Fibroblast of the aortic adventitia (primary cell): ENCODE measurements at places on chromosomes 3 and 15. TPM values are rescaled to one million over a fixed set of nuclear protein-coding genes. Genes with fewer than 3 reads are reported as not detected.
A peak's percentile ranks its signal among the peaks of the same experiment; 100 is the strongest.

- no peak for DNase-seq
Measured at GRCh38 chr15:32903591-32904290, 185.9 kb downstream of the GREM1 start.

GRCh38 chr3:195260280-195260905, 10.6 kb downstream of the XXYLT1 start:
- no peak for DNase-seq

- peak; percentile 93 for DNase-seq
Measured at GRCh38 chr3:188421151-188421821, 267.3 kb downstream of the LPP start.

DNA sequence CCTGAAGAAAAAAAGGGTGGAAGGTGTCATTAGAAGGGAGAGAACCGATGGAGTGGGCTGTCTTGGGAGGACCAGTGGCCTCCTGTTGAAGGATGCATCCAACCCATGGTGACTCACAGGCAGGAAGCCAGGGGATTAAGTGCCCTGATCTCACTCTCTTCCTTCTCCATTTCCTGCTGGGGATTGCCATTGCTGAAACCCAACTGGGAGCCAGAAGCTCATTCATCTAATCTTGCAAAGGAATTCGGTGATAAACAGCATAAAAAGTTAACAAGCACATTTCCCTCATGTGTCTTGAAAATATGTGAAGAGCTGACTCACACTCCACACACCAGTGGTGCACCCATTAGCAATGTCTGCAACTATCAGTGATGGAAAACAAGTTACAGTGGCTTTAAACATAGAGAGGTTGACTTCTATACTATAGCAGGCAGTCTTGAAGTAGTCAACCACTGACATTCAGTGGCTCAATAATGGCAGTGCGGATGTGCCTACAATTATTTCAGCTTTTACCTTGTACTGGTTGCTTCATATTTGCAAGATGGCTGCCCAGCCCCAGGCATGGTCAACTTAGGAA, 12.8 kb upstream of the CSRNP1 start:
- peak; percentile 88 for DNase-seq

- no peak for DNase-seq
Measured at GRCh38 chr3:164341086-164341485, 737.2 kb downstream of the SI start.

- no peak for DNase-seq
Measured at GRCh38 chr15:85458764-85459163, 78.4 kb downstream of the AKAP13 start.

DNA sequence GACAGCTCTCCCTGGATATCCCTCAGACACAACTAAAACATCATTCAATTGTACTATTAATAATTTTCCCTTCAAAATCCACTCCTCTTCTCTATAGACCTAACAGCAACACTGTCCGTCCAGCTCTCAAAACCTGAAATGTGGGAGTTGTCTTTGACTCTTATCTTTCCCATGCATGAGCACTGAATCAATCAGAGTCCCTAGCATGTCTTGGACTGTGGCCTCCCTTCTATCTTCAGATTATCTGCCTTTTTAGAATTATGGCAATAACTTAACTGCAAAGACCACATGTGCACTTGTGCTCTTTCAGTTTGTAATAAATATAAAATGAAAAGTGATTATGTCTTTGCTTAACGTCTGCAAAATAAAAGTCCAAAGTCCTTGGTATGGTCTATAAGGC, 107.0 kb downstream of the UBE3A start:
- DNase-seq, result no peak

- DNase-seq, result peak; percentile 39
Measured at GRCh38 chr15:43370310-43370974, 401 bp downstream of the ZSCAN29 start.

- no peak for DNase-seq
Measured at GRCh38 chr3:67650084-67650483, 4.3 kb downstream of the SUCLG2 start.

DNA sequence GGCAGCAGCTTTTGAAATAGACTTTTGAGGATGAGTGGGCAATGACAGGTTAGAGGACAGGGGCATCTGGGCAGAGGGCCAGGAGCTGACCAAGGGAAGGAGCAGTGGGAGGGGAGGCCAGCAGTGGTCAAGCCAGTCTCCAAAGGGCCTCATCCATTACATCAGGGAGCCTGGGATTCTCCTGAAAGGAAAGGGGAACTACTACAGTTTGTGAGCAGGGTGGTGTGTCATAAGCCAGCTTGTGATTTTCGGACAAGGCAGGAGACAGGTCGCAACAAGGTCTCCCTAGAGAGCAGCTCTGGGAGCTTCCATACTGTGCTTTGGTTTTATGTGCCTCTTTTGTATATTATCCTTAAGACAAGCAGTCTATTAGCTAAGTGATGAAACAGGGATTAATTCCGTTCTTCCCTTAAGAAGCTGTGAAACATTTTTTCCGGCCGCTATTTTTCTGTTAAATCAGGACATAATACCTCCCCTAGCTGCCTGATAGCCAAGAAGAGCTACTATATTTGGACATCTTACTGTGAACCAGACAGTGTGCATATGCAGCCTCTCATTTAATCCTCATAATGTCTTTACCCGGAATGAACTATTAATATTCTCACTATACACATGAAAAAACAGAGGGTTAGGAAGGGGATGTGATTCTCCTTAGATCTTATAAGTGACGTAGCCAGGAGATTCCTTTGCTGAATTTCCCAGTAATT, 46.4 kb downstream of the C2CD4B start:
- DNase-seq, result no peak

GRCh38 chr3:46639221-46639620, 26.9 kb downstream of the FAM240A start:
- no peak for DNase-seq

GRCh38 chr3:162436826-162437225, 940.2 kb downstream of the OTOL1 start:
- DNase-seq, result no peak

DNA sequence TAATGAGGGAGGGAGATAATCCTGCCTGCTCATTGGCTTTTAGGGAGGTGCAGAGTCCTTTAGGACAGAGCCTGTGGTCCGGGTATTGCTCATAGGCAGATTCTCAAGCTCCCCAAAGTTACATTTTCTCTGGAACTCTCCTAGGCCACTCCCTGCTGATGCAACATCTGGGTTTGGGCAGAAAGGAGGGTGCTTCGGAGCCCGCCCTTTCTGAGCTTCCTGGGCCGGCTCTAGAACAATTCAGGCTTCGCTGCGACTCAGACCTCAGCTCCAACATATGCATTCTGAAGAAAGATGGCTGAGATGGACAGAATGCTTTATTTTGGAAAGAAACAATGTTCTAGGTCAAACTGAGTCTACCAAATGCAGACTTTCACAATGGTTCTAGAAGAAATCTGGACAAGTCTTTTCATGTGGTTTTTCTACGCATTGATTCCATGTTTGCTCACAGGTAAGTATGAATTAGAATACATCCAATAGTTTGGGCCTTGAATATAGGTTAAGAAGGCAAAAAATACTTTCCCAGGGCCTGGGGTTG, at the start of gene IL20RB:
TSS of gene IL20RB (plus strand) at position 233 of the 538 bp plus-strand sequence. CDS start at position 364, 131 bp downstream.
- DNase-seq, result peak; percentile 94

DNA sequence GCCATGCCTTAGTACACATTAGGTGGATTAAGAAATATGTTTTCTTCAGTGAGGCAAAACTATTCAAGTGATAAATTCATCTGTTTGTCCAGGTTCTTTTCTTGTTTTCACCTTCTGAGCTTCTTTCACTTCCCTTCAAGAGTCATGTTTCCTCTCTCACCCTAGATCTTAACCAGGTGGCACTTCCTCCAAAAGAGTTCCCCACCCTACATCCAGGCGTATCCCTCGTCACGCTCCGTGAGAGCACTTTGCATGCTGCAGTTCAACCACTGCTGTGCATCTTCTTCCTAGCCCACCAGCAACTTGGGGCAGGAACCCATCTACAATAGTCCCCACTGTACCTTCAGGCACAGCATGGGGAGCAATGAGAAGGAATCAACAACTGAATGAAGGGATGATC, 28.9 kb downstream of the OSBPL10 start:
- no peak for DNase-seq

GRCh38 chr15:40500568-40501330, 30.0 kb downstream of the CHST14 start:
- no peak for DNase-seq

DNA sequence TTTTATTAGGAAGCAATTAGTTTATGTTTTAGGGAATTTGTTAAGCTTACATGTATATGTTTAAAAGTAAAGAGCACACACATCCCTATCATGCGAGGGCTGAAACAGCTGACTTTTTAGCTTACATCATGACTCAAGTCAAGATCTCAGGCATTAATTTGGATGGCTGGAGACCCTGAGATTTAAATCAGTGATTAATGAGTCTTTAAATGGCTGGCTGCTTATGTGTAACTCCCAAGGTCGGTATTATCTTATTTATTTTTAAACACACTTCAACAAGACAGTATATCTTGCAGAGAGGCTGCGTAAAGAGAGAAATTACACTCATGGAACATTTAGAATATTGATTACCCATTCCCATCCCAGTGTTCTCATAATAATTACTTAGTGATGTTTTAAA, 169.4 kb downstream of the KBTBD8 start:
- DNase-seq, result no peak

- DNase-seq, result no peak
Measured at GRCh38 chr3:85482213-85482490, 523.4 kb downstream of the CADM2 start.

GRCh38 chr15:46296797-46297196, 662.0 kb downstream of the SQOR start:
- DNase-seq, result no peak

- DNase-seq, result peak; percentile 83
Measured at GRCh38 chr3:50671331-50671730, 3.4 kb upstream of the DOCK3 start.

DNA sequence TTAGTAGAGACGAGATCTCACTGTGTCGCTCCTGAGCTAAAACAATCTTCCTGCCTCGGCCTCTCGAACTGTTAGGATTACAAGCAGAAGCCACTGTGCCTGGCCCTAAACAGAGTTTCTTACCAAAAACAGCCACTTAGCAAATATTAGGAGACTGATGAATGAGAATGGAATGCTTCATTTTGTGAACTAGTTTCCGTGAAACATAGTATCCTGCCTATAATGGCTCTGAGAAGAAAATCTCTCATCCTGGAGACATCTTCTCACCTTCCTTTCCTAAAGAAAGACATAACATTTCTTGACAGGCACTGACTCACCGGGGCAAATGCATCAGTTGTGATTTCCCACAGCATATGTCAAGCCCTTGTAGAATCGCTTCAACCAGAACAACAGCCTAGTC, 44.9 kb downstream of the GJD2 start:
- DNase-seq, result peak; percentile 10

GRCh38 chr3:107797586-107797985, 274.8 kb downstream of the BBX start:
- peak; percentile 7 for DNase-seq

The ZBBX gene
- 0.16 TPM in 1 of 2 replicates, not detected in the other for total RNA-seq

The ALS2CL gene
- 0.16 and 0.18 TPM in 2 replicates for total RNA-seq

The CSPG4 gene
- total RNA-seq, result 12.0 and 27.8 TPM in 2 replicates

The TEX9 gene
- total RNA-seq, result 8.3 and 12.5 TPM in 2 replicates

The POLQ gene
- total RNA-seq, result 0.49 and 10.1 TPM in 2 replicates

The PAQR5 gene
- total RNA-seq, result 13.2 TPM in 1 of 2 replicates, not detected in the other

The KCNMB2 gene
- 0.41 TPM in 1 of 2 replicates, not detected in the other for total RNA-seq
